ENCODE measurements at places on chromosomes 16 and 17.

DNA sequence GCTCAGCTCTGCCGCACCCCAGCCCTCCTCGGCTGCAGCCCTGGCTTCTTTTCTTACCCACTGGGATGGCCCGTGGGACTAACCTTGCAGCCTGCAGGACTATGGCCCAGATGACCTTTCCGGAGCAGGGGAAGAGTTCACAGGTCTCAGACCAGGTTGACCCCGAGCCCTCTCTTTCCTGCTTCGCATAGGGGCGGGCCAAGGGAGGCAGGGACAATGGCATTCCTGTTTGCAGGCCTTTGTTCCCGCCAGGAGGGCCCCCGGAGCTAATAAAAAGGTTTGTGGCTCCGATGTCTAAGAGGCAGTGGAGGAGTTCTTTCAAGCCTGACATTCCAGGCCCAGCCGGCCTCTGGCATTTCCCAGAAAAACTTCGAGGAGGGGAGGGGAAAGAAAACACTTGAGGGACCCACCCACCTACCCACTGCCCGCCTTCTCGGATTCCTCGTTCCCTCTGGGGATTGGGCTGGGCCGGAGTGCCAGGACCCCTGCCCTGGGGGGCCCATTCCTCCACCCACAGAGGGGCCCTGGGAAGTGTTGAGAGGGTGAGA is 5.8 kb upstream of the SOCS3 start:
- peak; percentile 21 for ATAC-seq

DNA sequence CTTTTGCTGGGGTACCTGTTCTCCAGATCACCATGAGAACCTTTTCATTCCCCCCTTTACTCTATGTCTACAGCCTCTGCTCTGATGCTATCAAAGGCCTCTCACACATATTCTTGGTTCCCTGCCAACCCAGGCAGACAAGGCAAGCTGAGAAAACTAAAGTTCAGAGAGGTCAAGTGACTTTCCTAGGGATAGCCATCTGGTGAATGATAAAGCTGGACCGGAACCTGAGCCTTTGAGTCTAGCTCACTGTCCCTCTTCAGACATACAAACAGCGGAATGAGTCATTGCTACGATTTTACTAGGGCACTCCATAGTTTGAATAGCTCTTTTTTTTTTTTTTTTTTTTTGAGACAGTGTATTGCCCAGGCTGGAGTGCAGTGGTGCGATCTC is 73.3 kb downstream of the XYLT1 start:
- no peak for ATAC-seq

DNA sequence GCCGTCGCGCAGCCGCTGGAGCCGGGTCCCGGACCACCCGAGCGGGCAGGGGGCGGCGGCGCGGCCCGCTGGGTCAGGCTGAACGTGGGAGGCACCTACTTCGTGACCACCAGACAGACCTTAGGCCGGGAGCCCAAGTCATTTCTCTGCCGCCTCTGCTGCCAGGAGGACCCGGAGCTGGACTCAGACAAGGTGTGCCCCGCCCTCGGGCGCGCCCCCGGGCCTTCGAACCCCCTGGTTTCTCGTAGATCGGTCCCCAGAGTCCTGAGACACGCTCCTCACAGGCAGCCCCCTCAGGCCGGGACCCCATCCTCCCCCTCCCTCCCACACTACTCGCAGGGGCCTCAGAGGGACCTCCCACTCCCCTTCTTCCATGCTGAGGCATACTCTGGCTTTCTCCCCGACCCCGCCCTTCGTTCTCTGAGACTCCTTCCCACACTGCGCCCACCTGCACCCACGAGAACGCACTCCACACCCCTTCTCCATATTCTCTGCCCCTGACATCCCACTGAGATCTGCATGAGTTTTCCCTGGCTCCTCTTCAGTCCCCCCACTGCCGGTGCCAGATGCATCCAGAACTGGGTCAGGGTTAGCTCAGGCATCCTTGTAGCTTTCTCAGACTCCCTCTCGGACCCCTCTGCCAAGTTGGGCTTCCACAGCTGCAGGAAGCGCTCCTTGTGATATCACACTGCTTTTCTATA is 523 bp downstream of the KCTD2 start:
- peak; percentile 30 for ATAC-seq

DNA sequence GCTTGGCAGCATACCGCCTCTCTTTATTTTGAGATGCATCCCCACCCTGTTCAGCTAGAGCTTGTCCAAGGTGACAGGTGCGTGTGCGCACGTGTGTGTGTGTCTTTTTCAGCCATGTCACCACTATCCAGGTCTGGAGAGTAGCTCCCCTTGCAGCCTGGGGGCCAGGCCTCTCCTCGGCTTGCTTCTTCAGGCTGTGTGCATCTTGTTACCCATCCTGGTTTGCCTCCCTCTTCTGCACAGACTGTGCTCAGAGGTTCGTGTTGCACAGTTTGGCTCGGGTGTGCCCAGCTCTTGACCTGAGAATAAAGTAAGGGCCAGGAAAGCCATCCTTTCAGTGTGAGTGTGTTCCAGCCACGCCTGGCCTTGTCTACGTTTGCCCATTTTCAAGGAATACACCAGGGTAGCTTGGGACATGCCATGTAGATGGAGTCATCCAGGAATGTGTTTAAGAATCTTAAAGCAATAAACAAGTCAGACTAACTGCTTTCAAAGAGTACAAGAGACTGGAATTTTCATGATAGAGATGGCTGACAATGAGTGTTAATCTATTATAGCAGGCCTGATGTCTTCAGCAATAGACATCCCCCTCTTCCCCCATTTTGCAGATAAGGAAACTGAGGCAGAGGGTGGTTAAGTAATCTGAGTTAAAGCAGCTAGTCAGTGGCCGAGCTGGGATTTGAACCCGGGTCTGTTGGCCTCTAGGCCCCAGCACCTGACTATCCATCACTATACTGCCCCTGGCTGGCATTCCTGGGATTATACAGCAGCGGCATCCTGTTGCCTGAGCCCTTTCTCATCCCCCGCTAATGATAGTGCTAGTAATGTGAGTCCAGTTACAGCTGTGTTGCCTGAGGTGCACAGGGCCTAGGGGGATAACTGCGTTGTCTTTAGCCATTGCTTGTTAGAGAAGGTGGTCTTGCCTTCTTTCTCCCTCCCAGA is 77.9 kb downstream of the KSR1 start:
- ATAC-seq = no peak

GRCh38 chr16:56260378-56261160 is 69.3 kb downstream of the GNAO1 start:
- no peak for ATAC-seq

DNA sequence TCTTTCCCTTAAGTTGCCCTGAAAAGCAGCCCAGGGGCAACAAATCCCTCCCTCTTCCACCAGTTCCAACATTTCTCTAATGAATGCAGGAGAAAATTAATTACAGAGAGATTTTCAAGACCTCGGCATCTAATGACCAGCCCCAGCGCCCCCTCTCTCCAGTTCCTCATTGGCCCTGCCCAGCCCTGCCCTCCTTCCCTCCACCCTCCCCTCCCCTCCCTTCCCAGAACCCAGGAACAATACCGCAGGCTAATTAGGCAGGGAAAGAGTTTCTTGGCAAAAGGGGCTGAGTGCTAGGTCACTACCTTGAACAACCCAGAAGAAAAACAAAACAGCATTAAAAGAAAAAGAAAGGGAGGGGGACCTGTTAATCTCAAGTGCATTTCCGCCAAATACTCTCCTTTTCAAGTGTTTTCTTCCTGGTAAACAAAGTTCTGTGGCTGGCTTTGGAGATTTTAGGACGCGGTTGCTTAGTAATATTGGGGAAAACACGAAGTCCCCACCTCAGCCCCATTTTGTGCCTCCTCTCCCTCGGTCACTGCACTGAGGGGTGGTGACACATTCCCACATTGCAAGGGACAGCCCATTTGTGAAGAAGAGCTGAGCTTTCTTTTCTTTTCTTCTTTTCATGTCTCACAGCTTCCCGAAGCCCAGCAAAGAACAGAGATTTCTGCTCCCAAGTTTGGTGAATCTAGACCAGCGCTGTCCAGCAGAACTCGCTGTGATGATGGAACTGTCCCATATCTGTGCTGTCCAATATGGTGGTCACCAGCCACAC is 215.4 kb downstream of the SOX9 start:
- ATAC-seq = peak; percentile 69

- peak; percentile 36 for ATAC-seq
Measured at GRCh38 chr16:51095084-51095881, 55.8 kb downstream of the SALL1 start.

DNA sequence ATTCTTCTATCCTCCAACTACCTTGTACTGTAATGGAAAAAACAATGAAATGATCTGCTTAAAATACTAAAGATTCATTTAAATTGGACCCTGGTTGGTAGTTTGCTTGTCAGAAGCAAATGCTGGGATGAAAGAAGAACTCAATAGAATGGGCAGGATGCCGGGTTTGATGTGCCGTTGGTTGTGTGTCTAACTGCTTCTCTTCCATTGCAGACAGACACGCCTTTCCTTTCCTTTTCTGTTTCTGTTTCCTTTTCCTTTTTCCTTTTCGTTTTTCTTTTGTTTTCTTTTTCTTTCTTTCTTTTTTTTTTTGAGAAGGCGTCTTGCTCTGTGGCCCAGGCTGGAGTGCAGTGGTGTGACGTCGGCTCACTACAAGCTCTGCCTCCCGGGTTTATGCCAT is 64.6 kb downstream of the PLCG2 start:
- no peak for ATAC-seq

DNA sequence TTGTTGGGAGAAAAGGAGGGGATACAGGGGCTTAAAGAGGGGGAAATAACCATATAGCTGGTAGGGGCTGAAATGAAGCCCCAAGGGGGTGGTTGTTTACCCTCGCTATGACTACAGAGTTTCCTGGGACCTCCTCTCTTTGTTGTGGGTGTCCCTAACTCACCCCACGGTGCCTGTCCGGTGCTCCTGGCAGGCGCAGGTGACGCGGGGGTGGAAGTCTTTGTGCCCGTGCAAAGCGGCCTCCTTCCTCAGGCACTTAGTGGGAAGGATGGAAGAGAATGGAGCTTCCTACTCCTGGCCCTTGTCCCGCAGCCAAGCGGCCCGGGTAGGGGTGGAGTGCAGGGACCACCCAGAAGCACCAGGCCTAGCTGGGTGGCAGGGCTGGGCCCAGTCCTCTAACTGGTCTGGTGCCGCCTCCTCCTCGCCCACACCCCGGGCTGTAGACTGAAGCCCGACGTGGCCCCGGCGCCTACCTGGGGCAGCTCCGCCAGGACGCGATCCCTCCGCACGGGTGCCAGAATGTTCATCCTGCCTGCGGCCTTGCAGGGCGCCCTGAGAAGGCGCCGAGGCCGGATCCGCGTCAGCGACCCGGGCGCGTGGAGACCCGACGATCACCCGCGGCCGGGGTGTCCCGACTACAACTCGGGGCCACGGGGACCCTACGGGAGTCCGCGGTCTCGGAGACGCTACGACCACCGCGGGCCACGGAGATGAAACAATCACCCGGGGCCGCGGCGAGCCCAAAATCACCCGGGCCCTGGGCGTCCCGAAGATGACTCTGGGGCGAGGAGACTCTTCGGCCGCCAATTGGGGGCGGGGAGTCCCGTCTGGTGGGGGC is 709 bp downstream of the RAB34 start:
- ATAC-seq = peak; percentile 1

GRCh38 chr16:3553138-3553923 is 23.9 kb downstream of the NLRC3 start:
- no peak for ATAC-seq

DNA sequence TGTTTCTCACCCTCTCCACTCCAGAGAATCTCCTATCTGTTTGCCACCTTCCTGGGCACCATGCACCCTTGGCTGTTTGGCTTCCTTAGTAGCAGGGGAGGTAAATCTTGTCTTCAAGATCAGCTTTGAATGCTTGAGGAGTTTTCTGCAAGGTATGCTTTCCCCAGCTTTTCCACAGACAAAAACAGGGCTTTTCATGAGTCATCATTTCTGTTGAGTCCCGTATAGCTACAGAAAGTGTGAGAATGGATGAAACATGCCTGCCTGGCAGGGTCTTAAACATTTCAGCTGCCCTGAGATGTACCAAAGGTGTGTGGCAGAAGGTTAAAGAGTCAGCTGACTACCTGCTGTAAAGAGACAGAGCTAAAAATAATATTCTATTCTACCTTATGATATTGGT is 875.2 kb upstream of the EEF2KMT start:
- no peak for ATAC-seq

- no peak for ATAC-seq
Measured at GRCh38 chr17:29614349-29615047, 8.2 kb downstream of the CORO6 start.

- no peak for ATAC-seq
Measured at GRCh38 chr17:21272250-21272649, 12.3 kb upstream of the MAP2K3 start.

DNA sequence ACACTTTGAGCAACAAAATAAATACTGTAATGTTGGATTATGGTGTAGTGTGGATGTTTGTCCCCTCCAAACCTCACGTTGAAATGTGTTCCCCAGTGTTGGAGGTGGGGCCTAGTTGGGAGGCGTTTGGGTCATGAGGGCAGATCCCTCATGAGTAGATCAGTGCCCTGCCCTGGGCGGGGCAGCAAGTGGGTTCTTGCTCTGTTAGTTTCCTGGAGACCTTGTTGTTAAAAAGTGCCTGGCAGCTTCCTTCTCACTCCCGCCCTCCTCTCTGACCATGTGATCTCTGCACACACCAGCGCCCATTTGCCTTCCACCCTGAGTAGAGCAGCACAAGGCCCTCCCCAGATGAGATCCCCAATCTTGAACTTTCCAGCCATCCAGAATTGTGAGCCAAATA is 67.7 kb downstream of the MPRIP start:
- ATAC-seq = peak; percentile 27

- no peak for ATAC-seq
Measured at GRCh38 chr16:10514369-10515055, 65.9 kb downstream of the EMP2 start.

DNA sequence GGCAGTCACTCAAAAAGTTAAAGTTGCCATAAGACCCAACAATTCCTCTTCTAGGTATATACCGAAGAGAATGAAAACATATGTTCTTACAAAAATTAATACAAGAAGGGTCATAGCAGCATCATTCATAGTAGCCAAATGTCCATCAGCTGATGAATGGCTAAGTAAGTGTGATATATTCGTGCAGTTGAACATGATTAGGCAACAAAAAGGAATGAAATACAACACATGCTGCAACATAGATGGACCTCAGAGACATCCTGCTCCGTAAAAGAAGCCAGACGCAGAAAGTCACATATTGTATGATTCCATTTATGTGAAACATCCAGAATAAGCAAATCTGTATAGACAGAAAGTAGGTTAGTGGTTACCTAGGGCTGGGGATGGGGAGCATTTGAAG is 229.4 kb upstream of the CACNG5 start:
- no peak for ATAC-seq

DNA sequence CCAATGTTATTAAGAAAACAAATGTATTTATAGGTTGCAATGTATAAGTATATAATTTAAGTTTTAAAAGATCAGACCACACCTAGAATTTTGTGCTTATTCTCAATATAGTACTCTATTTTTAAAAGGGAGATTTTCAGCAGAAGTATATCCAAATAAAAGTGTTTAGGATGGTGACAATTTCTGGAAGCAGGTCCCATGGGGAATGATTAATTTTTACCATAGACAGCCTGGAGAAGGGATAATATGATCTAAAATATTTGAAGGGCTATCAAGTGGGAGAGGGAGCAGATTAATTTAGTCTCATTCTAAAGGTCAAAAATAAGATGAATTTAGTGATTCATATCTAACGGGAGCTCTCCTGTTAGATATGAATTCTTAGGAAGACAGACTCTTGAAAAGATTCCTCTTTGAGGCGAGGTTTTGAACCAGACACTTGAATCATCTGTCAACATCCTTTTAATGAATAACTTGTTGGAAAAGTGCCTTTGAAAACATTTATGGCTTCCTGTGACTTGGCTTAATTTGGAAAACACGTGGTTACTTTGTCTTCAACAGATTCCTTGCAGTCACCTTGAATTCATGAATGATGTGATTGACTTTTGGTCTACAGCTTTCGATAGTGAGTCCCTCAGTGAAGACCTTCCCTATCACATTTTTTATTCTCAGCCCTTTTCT is 29.3 kb upstream of the SMIM36 start:
- ATAC-seq = peak; percentile 64

All from motor neuron (in vitro differentiated cells).